ENCODE measurements at places on chromosomes 5 and 9.

GRCh38 chr5:173835661-173836060 is 52.5 kb upstream of the CPEB4 start:
- no peak for DNase-seq

GRCh38 chr5:157602505-157602904 is 26.9 kb upstream of the ADAM19 start:
- no peak for DNase-seq

DNA sequence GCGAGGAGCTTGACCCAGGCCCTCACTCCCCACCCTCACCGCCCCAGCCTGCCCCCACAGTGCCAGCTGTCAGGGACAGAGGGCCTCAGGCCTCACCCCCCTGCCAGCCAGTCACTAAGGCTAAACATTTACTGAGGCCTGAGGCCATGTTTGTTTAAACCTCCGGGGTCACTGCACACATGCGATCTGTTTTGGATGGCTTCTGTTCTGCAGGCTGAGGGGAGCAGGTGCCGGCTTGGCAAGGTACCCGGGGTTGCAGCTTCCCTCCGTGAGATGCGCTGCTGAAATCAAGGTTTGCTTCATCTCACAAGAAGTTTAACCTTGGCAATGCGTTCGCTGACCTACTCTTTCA is 103.3 kb upstream of the BOD1 start:
- no peak for DNase-seq

DNA sequence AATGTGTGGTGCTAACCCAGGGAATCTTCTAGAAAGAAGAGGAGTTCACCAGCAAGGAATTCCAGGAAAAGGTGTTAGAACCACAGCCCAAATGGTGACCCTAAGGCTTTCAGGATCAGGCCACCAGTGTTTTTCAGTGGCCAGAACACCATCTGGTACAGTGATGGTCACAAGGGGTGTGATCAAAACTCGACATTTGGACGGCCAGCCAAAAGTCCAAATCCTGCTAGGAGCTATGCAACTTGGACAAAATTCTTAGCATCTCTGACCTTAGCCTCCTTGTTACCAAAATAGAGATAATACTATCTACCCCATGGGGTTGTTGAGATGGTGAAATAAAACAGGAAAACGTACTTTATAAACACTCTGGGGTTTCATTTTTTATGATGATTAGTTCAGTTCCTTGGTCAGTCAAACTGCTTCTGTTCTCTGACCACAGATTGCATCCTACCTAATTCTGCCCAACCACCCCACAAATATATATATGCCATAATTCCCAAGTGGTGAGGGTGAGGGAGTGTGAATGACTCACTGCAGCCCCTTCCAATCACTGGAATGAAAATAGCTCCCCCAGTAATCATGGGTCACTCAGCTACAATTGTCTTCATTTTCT is 210.3 kb downstream of the CDK5RAP2 start:
- no peak for DNase-seq

- DNase-seq = no peak
Measured at GRCh38 chr5:9230355-9230754, 315.5 kb downstream of the SEMA5A start.

- no peak for DNase-seq
Measured at GRCh38 chr9:115262952-115263351, 145.0 kb upstream of the TNC start.

DNA sequence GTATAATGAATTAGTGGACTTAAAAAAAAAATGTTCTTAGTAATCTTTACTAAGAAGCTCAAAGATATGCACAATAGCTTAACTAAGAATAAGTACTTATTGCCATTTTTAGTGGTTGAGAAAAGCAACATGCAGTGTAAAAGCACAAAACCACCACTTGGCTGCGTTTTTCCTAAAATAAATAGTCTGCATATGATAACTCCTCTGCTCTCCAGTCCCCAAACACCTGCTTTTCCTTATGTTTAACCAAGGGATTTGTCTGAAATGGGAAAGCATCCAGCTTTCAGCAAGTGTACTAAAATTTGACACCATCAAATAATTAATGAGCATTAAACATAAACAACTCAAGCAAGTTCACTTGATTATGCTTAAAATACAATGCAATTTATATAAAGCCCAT is 41.4 kb downstream of the PSIP1 start:
- no peak for DNase-seq

- DNase-seq = no peak
Measured at GRCh38 chr9:72954431-72955125, 1.7 kb upstream of the ALDH1A1 start.

- no peak for DNase-seq
Measured at GRCh38 chr5:107577394-107577950, 93.3 kb downstream of the EFNA5 start.

GRCh38 chr5:17384181-17384580 is 113.8 kb upstream of the TAF11L2 start:
- DNase-seq = no peak

DNA sequence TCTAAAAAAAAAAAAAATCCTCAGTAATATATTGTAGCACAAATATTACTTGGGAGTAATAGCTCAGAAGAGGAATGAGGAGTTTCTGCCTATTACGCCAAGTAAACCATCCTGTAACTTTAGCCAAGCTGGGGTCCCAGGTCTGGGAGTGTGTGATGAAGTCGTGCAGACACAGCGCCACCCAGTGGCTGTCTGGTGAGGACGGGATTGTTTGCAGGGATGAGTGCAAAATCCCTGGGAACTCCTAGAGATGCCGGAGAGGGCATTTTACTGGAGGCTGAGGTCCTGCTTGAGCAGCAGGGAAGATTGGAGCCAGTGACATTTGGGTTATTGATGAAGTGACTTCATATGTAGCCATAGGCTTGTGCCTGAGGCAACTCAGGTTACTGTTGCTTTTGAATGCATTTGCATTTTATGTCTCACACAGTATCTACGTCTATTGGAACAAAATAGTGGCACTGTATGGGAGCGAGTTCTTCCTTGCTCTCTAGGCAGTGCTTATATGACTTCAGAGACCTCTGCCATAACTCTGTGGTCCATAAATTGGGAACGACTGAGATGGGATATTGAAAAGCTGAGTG is 72.8 kb downstream of the PSAT1 start:
- DNase-seq = peak; percentile 67

GRCh38 chr5:109911731-109912130 is 222.0 kb downstream of the MAN2A1 start:
- no peak for DNase-seq

DNA sequence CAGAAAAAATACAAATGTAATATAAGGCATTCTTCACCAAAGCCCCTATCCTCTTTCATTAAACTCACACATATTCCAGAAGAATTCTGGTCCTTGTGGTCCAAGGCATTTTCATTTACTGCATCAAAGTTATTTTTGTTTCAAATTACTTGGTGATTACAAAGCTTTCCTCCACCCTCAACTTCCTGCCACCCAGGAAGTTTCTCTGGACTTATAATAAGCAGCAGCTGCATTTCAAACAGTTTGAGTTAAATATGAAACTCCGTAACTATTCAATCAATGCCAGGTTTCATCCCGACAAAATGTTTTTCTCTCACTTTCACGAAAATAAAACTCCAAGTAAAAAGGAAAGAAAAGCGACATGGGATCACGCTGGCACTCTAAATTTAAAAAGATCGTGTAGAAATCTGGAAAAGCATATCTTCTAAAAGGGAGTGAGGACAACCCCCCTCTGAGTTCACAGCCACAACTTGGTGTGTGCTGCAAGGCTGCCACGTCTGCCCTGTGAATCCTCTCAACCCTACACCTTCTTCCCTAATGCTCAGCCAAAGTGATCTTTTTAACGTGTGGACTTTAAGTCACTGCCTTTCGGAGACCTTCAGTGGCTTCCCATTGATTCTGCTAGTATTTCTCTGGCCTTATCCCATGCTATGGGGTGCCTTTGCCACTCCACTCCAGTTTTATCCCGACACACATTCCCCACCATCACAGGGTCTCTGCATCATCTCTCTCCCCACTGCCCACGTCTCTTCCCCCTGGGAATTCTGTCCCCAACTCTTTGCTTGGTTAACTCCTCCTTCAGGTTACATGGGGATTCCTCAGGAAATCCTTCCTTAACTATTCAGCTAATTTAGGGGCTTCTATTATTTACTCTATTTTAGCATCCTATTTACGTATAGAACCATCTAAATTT is 91.1 kb upstream of the CER1 start:
- no peak for DNase-seq

GRCh38 chr9:89605465-89606048 is 745 bp downstream of the GADD45G start:
- peak; percentile 58 for DNase-seq

DNA sequence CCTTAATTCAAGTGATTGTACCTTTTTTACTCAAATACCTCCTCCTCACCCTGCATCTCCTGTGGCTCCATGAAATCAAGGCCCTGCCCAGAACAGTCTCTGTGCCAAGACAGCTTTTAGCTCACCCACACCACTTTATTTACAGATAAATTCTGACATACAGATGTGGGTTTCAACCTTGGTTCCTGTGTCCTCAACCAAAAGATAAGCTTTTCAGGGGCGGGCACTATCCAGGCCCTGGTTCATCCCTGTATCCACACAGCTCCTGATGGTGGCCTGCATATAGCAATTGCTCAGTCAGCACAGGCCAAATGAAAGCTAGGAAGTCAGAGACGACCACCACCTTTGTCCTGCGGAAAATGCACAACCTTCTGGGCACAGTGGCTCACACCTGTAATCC is 8.3 kb downstream of the SHB start:
- no peak for DNase-seq

GRCh38 chr5:38581597-38581996 is 25.2 kb upstream of the LIFR start:
- DNase-seq = no peak

GRCh38 chr5:59428391-59428790 is 465.1 kb downstream of the PDE4D start:
- DNase-seq = no peak

- DNase-seq = no peak
Measured at GRCh38 chr9:115413766-115414382, 295.9 kb upstream of the TNC start.

DNA sequence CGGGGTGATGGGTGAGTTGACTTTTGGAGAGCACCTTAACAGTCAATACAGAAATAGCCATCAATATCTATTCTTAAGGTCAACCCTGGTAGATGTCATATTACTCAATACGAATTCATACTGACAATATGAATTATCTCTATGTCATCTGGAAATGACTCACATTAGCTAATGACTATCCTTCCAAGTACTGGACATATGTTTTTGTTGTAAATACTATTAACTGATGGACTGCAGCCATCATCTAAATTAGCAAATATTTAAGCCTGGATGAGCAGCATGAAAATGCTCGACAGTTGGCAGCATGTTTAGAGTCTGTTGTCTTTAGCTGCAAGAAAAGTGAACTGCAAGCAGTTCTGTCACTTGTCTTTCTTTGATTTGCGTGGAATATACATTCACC is 19.6 kb upstream of the ISOC1 start:
- no peak for DNase-seq

- no peak for DNase-seq
Measured at GRCh38 chr5:124343451-124343867, 403.0 kb downstream of the ZNF608 start.

GRCh38 chr5:81819556-81820317 is 68.8 kb upstream of the SSBP2 start:
- no peak for DNase-seq

- DNase-seq = no peak
Measured at GRCh38 chr5:148209151-148209770, 6.4 kb downstream of the SPINK6 start.

- DNase-seq = no peak
Measured at GRCh38 chr9:70517926-70518610, 103.6 kb upstream of the KLF9 start.

- no peak for DNase-seq
Measured at GRCh38 chr5:44538797-44539601, 149.8 kb upstream of the FGF10 start.

- no peak for DNase-seq
Measured at GRCh38 chr9:108850293-108850897, 5.4 kb downstream of the ACTL7B start.

- DNase-seq = no peak
Measured at GRCh38 chr9:21695874-21696341, 106.5 kb upstream of the MTAP start.

DNA sequence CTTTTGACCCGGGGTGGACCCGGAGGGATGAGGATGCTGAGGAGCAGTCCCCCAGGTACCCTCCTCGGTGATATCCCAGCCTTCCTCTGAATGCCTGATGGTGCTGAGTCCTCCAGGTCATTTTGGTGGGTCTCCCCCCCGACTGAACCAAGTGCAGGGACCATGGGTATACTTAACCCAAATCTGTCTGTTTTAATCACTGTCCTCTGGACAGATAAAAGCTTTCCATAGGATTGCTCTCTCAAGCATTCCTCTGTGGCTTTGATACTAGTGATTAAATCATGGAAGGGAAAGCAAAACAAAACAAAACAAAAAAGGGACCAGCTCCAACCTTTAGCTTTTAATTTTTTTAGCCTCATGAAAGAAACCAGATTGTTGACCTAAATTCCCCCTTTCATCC is 26.0 kb downstream of the PAPPA start:
- DNase-seq = no peak

GRCh38 chr9:109481856-109482255 is 16.3 kb downstream of the PTPN3 start:
- DNase-seq = no peak

- DNase-seq = no peak
Measured at GRCh38 chr5:149228618-149229297, 42.9 kb upstream of the AFAP1L1 start.

DNA sequence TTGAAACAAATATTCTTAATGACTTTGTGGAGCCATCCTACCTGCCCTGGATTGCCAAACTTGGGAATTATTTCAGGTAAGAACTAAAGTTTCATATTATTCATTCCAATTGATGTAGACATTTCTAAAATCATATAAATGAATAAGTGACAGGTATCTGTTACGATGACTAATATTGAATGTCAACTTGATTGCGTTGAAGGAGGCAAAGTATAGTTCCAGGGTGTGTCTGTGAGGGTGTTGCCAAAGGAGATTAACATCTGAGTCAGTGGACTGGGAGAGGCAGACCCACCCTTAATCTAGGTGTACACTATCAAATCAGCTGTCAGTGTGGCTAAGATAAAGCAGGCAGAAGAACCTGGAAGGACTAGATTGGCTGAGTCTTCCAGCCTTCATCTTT is 1688.4 kb upstream of the CDH9 start:
- no peak for DNase-seq

DNA sequence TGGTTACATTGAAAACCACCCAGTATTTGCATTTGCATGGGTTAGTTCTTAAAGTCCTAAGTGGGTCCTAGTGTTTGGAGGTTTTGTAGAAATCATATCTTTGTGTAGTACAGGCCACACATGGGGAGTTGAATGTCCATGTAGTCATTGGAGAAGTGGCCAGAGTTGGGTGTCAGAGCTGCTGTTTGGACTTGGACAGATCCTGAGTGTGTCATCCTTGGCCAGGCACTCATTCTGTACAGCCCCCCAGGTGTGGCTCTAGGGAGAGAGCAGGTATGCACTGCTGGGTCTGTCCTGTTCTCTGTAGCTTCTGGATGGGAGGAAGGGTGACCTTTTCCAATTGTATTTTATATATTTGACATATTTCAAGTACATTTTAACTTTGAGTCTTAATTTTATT is 82.4 kb downstream of the IQGAP2 start:
- no peak for DNase-seq

- no peak for DNase-seq
Measured at GRCh38 chr5:157828944-157829639, 29.9 kb downstream of the CLINT1 start.

GRCh38 chr9:27125936-27126335 is 16.9 kb downstream of the TEK start:
- no peak for DNase-seq

- peak; percentile 72 for DNase-seq
Measured at GRCh38 chr9:93132287-93132927, 1.6 kb downstream of the NINJ1 start.

All from pancreas (tissue), 10 donors.